ENCODE measurements at places on chromosomes 12 and 14. TPM values are rescaled to one million over a fixed set of nuclear protein-coding genes. Genes with fewer than 3 reads are reported as not detected.
A peak's percentile ranks its signal among the peaks of the same experiment; 100 is the strongest.

The EID3 gene
- total RNA-seq, result 2.9 TPM

The NFATC4 gene
- total RNA-seq, result 57.6 TPM

The SUPT16H gene
- total RNA-seq, result 108 TPM

The CAPZA3 gene
- 0.36 TPM for total RNA-seq

The VRTN gene
- 1.5 TPM for total RNA-seq

The PDE3A gene
- 121 TPM for total RNA-seq

The CIDEB gene
- 1.9 TPM for total RNA-seq

The RTRAF gene
- total RNA-seq, result 247 TPM

DNA sequence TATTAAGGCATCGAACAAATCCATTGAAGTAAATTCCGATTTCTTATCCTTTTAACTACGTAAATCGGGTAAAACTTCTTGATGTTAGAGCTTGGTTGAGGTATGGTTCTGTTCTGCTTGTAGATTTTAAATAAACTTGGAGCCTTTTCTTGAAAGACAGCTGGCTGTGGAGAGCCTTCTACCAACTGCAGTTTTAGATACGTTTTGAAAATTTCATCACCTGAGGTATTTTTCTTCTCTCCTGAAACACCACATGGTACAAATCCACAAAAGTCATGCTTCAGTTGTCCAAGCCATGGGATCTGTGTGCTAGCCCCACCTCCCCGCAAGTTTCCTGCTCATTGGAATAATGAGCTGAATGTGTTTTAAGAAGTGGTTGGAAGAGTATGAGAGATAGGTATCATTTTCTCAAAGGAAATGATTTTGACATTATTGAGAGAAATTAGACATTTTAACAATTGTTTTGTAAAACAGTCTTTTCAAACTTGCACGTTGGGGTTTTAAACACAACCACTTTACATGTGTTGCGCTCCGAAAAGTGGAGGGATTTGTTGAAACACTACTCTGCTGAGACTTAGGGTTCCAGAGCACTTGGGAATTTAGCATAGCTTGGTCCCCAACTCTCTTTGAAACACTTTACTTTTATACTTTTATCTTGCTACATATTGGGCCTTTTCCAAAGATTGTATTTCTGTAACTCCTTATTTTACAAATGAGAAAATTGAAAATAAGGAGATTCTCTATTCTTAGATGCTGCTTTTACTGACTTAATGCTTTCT is 1.4 kb downstream of the PPM1A start:
- no peak for DNase-seq

DNA sequence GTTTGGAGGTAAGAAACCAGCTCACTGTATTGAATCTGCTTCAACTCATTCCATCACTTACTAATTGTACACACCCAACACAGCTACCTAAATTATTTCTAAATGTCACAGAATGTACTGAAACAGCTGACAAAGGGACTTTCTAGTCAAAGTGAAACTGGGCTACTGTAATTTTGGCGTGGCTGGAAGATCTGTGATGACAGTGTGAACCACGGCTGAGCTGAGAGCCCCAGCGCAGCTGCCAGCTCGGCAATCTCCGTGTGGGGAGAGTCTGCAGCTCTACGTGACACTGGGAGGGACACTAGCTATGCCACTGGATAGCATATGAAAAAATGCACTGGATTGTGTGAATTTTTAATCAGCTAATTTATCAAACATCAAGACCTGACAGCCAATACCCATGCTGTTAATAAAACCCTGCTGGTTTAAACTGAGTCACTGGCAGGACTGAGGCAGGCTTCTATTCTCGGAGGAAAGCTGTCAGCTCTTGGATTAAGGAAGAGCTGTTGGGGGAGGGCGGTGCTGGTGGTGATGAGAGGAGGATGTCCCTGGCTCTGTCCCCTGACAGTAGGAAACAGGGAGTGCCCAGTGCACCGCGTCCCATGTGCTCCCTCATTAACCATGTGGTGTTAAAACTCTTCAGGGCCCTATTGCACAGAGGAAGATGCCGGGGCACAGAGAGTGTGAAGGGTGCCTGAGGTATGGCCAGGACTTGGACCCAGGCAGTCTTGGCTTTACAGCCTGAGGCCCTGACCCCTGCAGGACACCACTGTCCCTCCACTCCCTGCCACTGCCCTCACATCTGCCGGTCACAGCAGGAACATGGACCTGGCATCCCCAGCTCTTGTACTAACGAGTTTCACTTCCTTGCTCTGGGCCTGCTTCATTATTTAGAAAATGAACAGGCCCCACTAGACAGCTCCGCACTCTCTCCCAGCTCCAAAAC is 13.3 kb downstream of the SLC15A4 start:
- DNase-seq, result no peak

GRCh38 chr12:106645074-106645421 is 62.2 kb downstream of the RFX4 start:
- DNase-seq, result no peak

- no peak for DNase-seq
Measured at GRCh38 chr12:65586796-65587195, 237.5 kb upstream of the HMGA2 start.

- DNase-seq, result no peak
Measured at GRCh38 chr12:116332705-116333380, 55.4 kb upstream of the MED13L start.

DNA sequence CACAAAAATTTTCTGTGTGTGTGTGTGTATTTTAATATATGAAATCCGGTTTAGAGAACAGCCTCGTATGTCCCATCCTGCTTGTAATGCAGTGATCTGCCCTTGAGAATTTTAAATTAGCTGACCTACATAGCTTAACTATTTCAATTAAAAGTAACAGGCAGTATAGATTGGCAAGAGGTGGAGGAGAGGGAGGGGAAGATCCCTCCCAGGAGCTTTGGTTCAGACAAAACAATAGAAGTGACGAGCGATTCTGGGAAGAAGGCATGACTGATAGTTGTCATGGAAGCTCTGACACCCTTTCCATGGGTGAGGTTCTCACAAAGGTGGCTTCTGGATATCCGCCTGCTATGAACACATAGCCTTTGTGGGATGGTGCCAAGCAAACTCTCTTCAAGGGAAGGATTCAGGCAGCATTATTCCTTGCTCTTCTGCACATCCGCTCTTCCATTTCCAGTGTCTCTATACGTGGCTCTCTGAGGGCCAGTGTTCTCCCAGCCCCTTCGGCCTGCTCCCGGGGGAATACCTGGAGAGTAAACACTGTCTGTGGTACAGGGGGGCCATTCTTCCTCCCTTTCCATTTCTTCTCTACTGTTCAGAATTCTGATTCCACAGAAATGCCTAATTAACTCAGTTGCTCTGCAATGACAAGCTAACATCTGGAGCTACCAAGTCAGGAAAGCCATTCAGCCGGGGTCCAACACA is 182.0 kb downstream of the CACNA1C start:
- no peak for DNase-seq

DNA sequence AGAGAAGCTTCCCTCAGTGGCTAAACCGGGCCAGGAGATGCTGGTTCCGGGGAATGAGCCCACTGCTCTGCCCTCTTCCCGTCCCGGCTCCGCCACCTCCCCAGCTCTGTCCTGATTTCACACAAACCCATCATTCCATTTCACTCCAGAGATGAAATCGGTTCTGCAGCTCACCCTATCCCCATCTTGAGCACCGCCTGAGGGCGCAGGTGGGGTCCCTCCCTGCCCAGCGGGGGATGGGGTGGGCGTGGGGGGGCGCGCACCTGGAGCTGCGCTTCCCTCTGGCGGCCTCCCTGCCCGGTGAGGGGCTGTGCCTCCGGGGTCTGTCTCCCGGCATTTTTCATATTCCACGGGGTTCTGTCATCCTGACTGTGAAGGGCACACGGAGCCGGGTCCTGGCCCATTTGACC is 44.7 kb downstream of the NOC4L start:
- no peak for DNase-seq

GRCh38 chr14:57009585-57010515 is 199.6 kb upstream of the OTX2 start:
- DNase-seq, result no peak

- no peak for DNase-seq
Measured at GRCh38 chr12:117334051-117334450, 27.4 kb downstream of the NOS1 start.

- DNase-seq, result no peak
Measured at GRCh38 chr12:47121146-47121545, 41.4 kb upstream of the AMIGO2 start.

DNA sequence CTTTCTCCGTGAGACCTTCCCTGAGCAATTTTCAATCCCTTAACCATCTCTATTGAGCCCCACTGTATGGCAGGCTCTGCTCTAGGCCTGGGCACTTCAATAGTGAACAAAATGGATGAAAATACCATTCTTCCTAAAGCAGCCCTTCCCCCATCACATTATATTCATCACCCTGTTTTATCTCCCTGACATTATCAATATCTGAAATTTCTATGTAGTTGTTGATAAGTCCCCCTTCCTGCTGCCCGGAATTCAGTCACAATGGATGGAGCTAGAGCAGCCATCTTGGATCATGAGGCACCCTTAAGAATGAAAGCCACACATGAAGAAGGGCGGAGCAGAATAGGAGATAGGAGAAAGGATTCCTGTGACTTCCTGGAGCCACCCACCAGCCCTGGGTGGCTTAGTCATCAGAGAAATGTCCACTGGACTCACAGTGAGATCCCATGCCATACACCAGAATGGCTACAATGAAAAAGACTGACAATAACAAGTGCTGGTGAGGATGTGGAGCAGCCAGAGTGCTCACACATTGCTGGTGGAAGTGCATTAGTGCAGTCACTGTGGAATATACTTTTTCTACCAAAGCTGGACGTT is 33.9 kb downstream of the SCARB1 start:
- DNase-seq, result no peak

- no peak for DNase-seq
Measured at GRCh38 chr12:108055141-108055540, 73.9 kb upstream of the WSCD2 start.

DNA sequence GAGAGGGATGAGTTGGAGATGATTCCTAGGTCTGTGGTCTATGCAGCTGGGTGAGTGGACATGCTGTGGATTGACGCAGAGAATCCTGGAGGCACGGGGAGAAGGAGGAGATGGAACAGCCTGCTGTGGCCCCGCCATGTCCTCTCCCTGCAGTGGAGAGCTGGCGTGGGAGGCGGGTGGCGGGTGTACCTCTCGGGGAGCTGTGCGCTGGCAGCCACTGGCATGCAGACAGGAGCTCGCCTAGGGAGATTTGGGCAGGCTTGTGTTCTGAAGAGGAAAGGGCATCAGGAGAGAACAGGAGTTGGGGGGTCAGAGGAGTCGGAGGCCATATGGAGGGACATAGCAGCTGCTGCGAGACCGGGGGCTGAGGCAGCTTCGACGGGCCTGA is 56.1 kb downstream of the TECPR2 start:
- no peak for DNase-seq

DNA sequence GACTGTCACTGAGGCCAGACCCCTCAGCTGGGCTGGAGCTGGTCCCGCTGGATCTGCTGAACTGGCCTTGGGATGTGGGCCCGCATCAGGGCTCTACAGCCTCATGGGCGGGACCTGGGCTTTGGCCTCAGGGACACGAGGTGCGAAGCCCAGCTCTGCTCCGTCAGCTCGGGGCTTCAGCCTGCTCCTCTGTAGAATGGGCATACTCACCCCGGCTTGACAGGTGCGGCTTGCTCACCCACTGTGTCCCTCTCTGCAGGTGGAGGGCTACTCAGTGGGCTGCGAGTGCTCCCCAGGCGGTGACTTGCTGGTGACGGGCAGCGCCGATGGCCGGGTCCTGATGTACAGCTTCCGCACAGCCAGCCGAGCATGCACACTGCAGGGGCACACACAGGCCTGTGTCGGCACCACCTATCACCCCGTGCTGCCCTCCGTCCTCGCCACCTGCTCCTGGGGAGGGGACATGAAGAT is 57.6 kb downstream of the BEGAIN start:
- peak; percentile 7 for DNase-seq

GRCh38 chr12:52073531-52074381 is 4.0 kb downstream of the ATG101 start:
- no peak for DNase-seq

DNA sequence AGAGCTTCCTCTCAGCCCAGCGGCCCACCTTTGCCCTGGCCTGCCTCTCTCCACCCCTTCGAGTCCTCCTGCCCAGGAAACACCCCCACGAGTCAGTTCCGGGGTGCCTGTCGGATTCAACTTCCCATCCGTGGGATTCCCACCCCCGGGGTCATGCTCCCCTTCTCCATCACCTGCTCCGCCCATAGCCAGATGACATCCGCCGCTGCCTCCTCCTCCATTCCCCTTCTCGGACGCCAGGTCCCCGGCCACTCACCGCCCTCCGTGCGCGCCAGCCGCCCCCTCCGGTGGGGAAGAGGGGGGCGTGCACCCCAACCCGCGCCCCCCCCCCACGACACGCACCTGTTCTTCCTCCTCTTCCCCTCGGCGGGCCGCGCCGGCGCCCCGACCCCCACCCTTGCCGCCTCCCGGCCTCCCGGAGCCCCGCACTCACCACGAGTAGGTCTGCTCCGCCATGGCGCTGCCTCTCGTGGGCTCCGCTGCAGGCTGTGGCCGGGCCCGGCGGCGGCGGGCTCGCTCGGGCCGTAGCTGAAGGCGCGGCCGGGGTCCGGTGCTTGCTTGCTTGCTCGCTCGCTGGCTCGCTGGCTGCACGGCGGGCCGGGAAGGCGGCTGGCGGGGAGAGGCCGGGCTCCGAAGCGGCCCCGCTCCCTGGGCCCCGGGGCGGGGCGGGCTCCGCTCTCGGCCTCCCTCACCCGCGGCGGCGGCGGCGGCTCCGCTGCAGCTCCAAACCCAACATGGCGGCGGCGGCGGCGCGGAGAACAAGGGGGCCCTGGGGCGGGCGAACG is 554 bp downstream of the SPPL3 start:
- peak; percentile 33 for DNase-seq

- DNase-seq, result no peak
Measured at GRCh38 chr14:33042591-33042990, 103.9 kb downstream of the NPAS3 start.

- DNase-seq, result no peak
Measured at GRCh38 chr12:131067981-131068851, 114.5 kb downstream of the ADGRD1 start.

GRCh38 chr12:41967668-41968500 is 176.8 kb downstream of the GXYLT1 start:
- DNase-seq, result no peak

- no peak for DNase-seq
Measured at GRCh38 chr12:122403115-122403770, 19.2 kb downstream of the CLIP1 start.

GRCh38 chr14:68463299-68463698 is 329.6 kb downstream of the ZFP36L1 start:
- DNase-seq, result no peak

DNA sequence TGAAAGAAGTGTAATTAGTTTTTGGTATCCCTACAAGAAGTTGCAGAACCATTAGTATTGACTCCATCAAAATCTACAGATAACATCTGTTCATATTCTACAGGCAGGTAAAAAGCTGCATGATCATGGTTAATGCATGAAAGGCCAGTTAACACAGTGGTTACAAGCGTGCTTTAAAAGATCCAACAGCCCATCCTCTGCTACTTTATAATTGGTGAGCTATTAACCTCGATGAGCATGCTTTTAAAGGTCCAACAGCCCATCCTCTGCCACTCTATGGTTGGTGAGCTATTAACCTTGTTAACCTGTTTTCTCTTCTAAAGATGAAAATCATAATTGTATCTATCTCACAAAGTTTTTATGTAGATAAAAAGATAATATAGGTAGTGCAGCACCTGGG is 289.3 kb downstream of the DUSP6 start:
- no peak for DNase-seq

Data from progenitor cell of endocrine pancreas (in vitro differentiated cells).